ENCODE measurements at places on chromosomes 1 and 21.

- DNase-seq = no peak
These were observed 266.8 kb downstream of the RHOU start for GRCh38 chr1:229002037-229002436.

DNA sequence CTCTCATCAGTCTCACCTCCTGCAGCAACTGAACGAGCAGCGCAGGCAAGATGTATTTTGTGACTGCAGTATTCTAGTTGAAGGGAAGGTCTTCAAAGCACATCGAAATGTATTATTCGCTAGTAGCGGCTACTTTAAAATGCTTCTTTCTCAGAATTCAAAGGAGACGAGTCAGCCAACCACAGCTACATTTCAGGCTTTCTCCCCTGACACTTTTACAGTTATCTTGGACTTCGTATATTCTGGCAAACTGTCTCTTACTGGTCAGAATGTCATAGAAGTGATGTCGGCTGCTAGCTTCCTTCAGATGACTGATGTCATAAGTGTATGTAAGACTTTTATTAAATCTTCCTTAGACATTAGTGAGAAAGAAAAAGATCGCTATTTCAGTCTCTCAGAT is 53.7 kb downstream of the ZBTB8A start:
- no peak for DNase-seq

DNA sequence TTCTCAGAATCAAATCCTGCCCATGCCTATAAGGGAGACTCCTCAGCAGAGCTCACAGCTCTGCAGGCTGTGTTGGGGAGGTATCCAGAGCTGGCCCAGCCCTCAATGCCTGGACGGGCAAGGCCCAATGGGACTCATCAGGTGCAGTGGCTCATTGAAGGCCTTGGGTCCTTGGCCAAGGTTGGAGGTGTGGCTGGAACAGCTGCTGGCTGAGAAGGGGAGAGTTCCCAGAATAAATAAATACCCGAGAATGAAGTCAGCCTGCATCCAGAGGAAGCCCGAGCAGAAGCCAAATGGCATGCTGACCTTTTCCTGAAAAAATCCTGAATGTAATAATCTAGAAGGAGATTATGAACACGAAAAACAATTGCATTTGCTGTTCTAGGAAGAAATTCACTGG is 25.2 kb upstream of the IKBKE start:
- DNase-seq = no peak

DNA sequence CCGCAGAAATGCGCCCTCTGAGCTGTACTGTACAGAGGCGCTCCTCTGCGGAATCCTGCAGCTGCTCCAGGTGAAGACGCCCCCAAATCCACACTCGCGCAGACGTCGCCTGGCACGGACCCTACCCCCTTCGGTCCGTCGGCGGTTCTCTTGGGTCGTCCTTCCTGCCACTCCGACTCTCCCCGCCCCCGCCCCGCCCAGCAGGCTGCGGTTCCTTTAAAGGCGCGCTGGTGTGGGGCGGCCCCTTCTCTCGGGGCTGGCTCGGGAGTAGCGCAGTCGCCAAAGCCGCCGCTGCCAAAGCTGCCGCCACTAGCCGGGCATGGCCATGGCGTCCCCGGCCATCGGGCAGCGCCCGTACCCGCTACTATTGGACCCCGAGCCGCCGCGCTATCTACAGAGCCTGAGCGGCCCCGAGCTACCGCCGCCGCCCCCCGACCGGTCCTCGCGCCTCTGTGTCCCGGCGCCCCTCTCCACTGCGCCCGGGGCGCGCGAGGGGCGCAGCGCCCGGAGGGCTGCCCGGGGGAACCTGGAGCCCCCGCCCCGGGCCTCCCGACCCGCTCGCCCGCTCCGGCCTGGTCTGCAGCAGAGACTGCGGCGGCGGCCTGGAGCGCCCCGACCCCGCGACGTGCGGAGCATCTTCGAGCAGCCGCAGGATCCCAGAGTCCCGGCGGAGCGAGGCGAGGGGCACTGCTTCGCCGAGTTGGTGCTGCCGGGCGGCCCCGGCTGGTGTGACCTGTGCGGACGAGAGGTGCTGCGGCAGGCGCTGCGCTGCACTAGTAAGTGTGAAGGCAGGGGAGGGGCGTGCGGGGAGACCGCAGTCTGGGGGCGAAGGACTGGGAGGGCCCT is at the start of gene RASSF5:
Gene RASSF5, plus strand, starts transcription at position 248 of the 846 bp plus-strand sequence. Its CDS starts 72 bp downstream, at position 320.
- no peak for DNase-seq

GRCh38 chr1:59948990-59949389 is 22.4 kb upstream of the CYP2J2 start:
- DNase-seq = no peak

- DNase-seq = no peak
These were observed 1.0 kb downstream of the TMEM59 start for GRCh38 chr1:54051933-54052430.

- no peak for DNase-seq
These were observed 19.7 kb downstream of the TP53BP2 start for GRCh38 chr1:223825767-223826748.

- DNase-seq = no peak
These were observed 474.6 kb downstream of the MATN1 start for GRCh38 chr1:30248774-30249173.

- DNase-seq = no peak
These were observed 258.7 kb downstream of the CAMTA1 start for GRCh38 chr1:7043719-7044535.

- no peak for DNase-seq
These were observed 1.0 kb downstream of the F11R start for GRCh38 chr1:161019751-161020495.

DNA sequence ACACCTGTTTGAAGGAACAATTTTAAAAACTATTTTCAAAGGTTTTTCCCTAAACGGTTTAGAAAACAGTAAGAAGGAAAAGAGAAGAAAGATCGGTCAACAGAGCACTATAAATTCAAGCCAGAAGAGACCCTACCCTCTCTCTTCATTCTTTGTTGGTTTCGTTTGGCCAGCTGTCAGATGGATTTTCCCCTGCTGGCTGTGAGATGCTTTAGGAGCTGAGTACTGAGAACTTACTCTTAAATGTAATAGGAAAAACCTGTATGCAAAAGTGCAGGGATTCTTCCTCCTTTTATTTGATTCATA is 1.3 kb upstream of the TXNIP start:
- DNase-seq = no peak

All from thymus (tissue), 14 donors.